ENCODE measurements at places on chromosomes 5 and 9.

- no peak for DNase-seq
Observed at GRCh38 chr5:138748630-138749081, 4.6 kb upstream of the CTNNA1 start.

DNA sequence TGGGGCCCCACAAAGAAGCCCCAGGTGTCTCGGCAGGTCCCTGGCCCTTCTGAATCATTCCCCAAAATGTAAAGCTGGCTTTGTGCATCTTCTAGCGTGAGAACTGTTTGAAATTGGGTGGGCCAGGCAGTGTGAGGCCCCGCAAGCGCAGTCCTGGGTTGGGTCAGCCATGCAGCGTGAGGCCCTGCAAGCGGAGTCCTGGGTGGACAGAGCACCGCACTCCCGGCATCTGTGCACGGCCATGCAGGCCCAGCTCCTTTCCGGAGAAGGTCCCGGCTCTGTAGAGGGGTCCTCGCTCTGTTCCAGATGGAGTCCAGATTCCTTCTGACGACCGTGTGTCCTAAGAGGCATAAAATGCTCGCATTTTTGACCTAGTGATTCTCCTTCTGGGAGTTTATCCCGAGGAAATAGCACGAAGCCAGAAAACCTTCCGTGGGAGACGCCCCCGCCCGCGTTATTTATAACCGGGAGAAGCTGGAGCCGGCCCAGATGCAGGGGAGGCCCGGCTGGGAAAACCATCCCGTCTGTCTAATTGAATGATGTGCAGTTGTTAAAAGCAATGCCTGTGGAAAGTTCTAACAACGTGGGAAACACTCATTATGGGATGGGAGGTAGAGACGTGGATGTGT, 19.4 kb upstream of the NOTCH1 start:
- DNase-seq, result no peak

- no peak for DNase-seq
Observed at GRCh38 chr9:16627521-16627920, 242.9 kb downstream of the BNC2 start.

DNA sequence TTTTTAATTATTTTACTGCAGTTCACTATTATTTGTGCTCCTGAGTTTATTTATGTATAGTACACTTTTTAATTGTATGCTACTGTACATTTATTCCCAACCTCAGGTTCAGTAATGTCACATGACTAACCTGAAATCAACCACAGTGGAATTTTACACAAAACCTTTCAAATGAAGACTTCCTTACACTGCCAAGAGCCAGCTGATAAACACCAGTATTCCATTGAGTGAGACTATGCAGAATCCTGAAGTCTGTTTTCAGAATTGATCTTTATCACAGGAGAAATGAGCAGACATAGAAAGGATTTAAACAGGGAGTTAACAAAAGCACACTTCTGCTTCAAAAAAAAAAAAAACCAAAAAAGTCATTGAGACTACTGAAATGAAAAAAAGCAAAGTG, 219.5 kb downstream of the PRR16 start:
- no peak for DNase-seq

DNA sequence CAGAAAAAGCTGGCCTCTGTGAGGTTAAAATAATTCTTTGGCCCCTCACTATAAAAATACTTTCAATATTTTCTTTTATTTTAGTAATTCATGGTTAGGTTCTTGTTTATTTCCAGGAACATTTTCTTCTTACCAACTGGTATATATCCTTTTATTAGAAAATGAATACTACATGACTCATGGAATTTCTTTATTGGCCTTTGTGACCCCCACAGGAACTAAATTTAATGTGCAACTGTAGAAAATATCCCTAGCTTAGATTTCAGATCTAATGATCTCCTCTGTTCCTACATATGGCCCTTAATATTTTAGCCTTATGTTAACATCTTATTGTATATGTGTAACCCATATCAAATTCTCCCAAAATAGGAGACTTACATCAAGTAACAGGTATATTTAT, 429.9 kb downstream of the NR2F1-AS1 start:
- no peak for DNase-seq

Measured in activated gamma-delta T cell treated with anti-CD3 and anti-CD28 coated beads, Interleukin-2, amount 50 U/mL, for 16 hours (primary cell).